ENCODE measurements at places on chromosomes 6 and 20.

GRCh38 chr20:31747640-31748039 is 8.6 kb downstream of the TPX2 start:
- no peak overlapping the region for H3K4me3 ChIP-seq
- no peaks in the 10 kb centered on the region for H3K27me3 ChIP-seq
- no peak for DNase-seq
- H3K27ac ChIP-seq = peak overlapping the region; percentile 90
- peaks cover 8% of the 10 kb centered on the region for H3K36me3 ChIP-seq

- H3K36me3 ChIP-seq = peaks cover 15% of the 10 kb centered on the region
- no peak overlapping the region for H3K4me3 ChIP-seq
- DNase-seq = no peak
- H3K27ac ChIP-seq = no peak overlapping the region
Measured at GRCh38 chr6:150999107-150999506, 133.6 kb downstream of the MTHFD1L start.

- peak; percentile 24 for DNase-seq
- peaks cover 18% of the 10 kb centered on the region for H3K4me1 ChIP-seq
- H3K4me3 ChIP-seq = no peak overlapping the region
- peaks cover 6% of the 10 kb centered on the region for H3K36me3 ChIP-seq
- peak overlapping the region; percentile 16 for H3K27ac ChIP-seq
Measured at GRCh38 chr6:52286798-52287432, 2.4 kb upstream of the MCM3 start.

DNA sequence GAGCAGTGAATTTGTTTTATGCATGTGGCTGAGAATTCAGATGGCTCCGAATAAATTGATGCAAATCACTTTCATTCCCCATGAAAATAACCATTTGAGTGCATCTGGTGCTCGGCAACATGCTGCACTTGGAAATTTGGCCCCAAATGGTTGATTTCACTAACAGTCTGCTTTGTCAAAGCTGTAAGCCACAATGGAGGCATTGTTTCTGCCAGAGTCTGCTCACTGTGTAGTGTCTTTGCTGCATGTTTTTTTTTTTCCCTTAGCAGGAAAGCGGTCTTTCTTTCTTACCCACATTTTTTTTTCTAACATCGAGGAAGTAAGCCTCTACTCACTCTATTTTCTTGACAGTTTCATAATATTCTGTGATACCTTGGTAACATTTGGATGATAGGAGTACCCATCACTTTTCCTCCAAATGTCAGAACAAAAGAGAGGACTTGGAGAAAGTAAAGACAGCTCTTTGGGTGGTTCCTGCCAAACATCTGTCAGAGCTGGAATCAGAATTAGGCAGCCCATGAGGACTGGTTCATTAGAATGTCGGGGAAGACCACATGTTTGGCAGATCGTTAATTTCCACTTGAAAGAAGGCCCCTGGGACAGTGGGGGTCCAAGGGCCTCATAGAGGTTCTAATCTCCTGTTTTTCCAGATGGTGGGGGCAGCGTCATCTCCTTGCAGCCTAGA is 149.5 kb downstream of the DOK5 start:
- DNase-seq = no peak
- H3K27me3 ChIP-seq = peaks cover under 1% of the 10 kb centered on the region
- no peak overlapping the region for H3K4me3 ChIP-seq
- peaks cover 9% of the 10 kb centered on the region for H3K4me1 ChIP-seq
- H3K36me3 ChIP-seq = no peaks in the 10 kb centered on the region

GRCh38 chr6:139533573-139534471 is 159.4 kb upstream of the CITED2 start:
- H3K27ac ChIP-seq = no peak overlapping the region
- no peaks in the 10 kb centered on the region for H3K36me3 ChIP-seq
- no peaks in the 10 kb centered on the region for H3K27me3 ChIP-seq
- H3K4me1 ChIP-seq = peaks cover 33% of the 10 kb centered on the region

GRCh38 chr20:50716518-50716917 is 14.9 kb upstream of the PARD6B start:
- no peak for DNase-seq
- no peak overlapping the region for H3K27ac ChIP-seq
- no peak overlapping the region for H3K4me3 ChIP-seq
- H3K4me1 ChIP-seq = no peaks in the 10 kb centered on the region

GRCh38 chr6:34132486-34133185 is 13.3 kb downstream of the GRM4 start:
- no peak overlapping the region for H3K27ac ChIP-seq
- H3K4me3 ChIP-seq = no peak overlapping the region
- H3K36me3 ChIP-seq = no peaks in the 10 kb centered on the region
- H3K4me1 ChIP-seq = no peaks in the 10 kb centered on the region

DNA sequence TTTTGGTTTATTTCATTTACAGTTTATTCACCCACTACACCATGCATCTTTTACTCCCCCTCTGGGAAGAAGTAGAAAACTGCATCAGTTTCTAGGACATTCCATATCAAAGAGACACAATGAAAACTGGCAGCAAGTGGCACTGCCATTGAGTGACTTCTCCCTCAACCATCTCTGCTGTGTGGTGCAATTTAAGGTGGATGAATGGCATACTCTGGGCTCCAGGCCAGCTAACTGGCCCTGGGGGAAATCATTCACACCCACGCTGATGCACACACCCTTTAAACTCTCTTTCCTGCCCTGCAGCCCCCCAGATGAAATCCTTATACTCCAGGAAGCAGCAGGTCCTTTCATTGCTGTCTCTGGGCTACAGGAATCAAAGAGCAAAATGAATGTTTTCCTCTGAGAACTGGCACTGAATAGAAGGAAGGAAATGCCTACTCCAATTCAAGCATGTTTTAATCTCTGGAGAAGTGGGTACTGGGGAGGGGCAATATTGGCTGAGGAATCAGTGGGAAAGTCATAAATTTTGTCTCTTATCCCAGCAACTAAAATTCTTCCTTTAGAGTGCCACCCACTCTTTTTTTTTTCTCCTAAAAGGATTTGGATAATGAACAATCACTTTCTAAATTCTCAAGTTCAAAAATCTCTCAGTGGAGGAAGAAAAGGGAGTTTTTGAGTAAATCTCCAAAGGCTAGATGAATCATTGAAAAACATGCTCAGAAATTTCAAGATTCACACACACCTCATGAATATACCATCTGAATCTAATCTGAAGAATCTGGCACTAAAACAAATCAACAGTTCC is 16.9 kb upstream of the RFPL4B start:
- H3K4me1 ChIP-seq = no peaks in the 10 kb centered on the region
- no peak overlapping the region for H3K4me3 ChIP-seq
- DNase-seq = no peak
- peaks cover 4% of the 10 kb centered on the region for H3K27me3 ChIP-seq

DNA sequence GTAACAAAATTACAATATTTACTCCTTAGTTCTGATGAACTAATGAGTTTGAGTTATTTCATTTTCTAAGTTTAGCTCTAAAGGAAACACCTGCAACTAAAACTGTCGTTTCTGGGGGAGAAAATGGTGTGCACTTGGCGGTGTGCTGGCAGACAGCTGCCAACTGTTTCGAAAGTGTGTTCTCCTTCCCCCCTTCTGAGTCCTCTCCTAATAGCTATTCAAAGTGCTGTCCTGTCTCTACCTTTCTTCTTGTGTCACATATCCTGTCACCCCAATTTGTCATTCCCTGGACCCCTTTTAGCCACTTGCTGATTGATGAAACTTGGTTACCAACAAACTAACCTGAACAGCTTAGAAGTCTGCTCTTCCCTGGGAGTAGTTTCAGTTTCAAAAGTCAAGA is 4.9 kb upstream of the UBE2J1 start:
- no peak overlapping the region for H3K4me3 ChIP-seq
- H3K27ac ChIP-seq = no peak overlapping the region
- H3K27me3 ChIP-seq = no peaks in the 10 kb centered on the region

DNA sequence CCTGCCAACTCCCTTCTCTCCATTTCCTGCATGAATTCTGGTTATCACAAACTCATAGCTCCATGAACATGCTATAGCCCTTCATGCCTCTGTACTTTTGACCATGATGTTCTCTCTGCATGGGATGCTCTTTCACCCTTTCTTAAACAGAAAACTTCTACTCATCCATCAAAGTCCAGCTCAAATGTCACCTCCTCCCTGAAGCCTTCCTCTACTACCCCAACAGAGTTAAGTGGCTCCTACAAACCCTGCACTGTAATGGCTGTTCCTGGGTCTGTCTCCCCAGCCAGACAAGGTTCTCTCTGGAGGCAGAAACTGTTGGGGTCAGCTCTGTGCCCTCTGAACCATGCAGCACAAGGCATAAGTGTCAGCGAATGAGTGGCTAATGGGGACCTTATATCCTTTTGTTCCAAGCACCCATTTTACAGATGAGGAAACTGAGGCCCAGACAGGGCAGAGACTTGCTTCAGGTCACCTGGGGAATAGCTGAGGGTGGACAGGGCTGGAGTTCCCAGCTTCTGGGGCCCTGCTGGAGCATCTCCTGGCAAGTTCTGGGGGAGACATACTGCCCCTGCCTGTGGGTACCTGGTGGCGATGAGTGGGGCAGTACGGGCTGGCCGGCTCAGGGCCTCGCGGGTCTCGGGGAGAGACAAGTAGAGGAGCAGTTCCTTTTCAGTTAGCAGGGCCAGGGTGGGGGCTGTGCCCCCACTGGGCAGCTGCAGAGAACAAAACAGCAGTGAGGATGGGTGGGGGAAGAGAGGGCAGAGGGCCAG is 10.6 kb upstream of the CDK5RAP1 start:
- no peak overlapping the region for H3K4me3 ChIP-seq
- DNase-seq = no peak
- peaks cover 10% of the 10 kb centered on the region for H3K36me3 ChIP-seq
- no peak overlapping the region for H3K27ac ChIP-seq
- no peaks in the 10 kb centered on the region for H3K27me3 ChIP-seq
- H3K4me1 ChIP-seq = no peaks in the 10 kb centered on the region

GRCh38 chr20:51832276-51832675 is 30.0 kb upstream of the SALL4 start:
- peaks cover 6% of the 10 kb centered on the region for H3K4me1 ChIP-seq
- no peak overlapping the region for H3K27ac ChIP-seq
- DNase-seq = no peak
- H3K27me3 ChIP-seq = peaks cover 7% of the 10 kb centered on the region

DNA sequence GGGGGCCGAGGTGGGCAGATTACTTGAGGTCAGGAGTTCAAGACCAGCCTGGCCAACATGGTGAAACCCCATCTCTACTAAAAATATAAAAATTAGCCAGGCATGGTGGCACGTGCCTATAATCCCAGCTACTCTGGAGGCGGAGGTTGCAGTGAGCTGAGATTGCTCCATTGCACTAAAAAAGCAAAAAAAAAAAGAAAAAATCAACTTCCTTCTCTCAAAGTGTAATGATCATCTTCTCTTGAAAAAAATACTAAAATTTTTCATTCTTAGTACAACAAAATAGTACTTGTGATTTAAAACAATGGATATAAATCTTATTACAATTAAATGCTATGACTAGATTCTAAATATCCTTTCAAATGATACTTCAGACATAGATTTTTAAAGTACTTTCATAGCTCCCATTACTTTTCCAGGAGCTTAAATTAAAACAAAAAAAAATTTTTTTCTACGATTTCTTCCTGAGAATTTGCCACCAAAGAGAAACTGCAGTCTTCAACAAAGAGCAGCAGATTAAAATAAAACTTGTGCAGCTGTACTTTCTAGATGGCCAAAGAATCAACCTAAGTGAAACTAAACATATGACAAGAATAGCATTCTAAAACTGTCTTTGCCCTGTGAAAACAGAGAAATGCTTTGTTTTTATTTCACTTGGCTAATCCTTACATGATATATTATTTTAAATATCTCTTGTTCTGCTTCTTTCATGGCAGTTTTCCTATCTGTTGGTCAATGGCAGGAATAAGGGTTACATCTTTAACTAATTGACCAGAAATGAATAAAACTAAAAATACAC is 75.2 kb downstream of the MAP3K5 start:
- H3K4me1 ChIP-seq = peaks cover 3% of the 10 kb centered on the region
- H3K4me3 ChIP-seq = no peak overlapping the region
- no peak for DNase-seq
- peaks cover 2% of the 10 kb centered on the region for H3K36me3 ChIP-seq

GRCh38 chr6:110822249-110822648 is 7.0 kb upstream of the CDK19 start:
- no peaks in the 10 kb centered on the region for H3K36me3 ChIP-seq
- DNase-seq = no peak
- H3K27ac ChIP-seq = no peak overlapping the region
- peaks cover 37% of the 10 kb centered on the region for H3K4me1 ChIP-seq
- peaks cover 4% of the 10 kb centered on the region for H3K27me3 ChIP-seq

DNA sequence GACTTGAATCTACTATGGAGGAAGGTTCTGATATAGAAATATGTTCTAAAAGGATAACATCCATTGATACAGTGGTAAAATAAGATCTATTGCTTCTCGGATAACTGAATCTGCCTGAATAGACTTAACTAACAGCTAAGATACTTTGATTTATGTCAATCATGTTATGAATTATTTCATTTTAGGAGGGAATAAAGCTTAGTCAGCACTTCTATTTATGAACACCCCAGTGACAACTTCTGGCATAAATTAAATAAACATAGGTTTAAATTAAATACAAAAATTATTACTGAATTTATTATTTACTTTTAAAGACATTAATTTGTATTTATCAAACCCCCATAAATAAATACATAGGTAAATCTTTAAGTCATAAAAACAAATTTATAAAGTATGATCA is 69.3 kb downstream of the IMPG1 start:
- no peak overlapping the region for H3K4me3 ChIP-seq
- no peak for DNase-seq
- no peaks in the 10 kb centered on the region for H3K36me3 ChIP-seq
- no peaks in the 10 kb centered on the region for H3K4me1 ChIP-seq
- no peak overlapping the region for H3K27ac ChIP-seq
- no peaks in the 10 kb centered on the region for H3K27me3 ChIP-seq

GRCh38 chr6:118683881-118684872 is 32.8 kb upstream of the CEP85L start:
- H3K36me3 ChIP-seq = no peaks in the 10 kb centered on the region
- no peaks in the 10 kb centered on the region for H3K4me1 ChIP-seq
